ENCODE measurements at places on chromosomes 12 and 14.

DNA sequence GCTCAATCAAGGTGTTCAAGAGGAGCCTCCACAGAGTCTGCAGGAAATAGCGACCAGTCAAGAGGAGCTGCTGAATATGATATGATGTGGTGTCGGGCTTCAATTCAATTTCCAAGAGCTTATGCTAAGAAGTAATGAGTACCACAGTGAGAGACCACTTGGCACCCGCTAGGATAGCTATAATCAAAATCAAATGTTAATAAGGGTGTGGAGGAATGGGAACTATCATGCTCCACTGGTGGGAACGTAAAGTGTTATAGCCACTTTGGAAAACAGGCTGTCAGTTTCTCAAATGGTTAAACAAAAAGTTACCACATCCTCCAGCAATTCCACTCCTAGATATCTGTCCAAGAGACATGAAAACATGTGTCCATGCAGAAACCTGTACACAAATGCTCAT lies 6.7 kb downstream of the POLR3B start:
- DNase-seq: no peak

DNA sequence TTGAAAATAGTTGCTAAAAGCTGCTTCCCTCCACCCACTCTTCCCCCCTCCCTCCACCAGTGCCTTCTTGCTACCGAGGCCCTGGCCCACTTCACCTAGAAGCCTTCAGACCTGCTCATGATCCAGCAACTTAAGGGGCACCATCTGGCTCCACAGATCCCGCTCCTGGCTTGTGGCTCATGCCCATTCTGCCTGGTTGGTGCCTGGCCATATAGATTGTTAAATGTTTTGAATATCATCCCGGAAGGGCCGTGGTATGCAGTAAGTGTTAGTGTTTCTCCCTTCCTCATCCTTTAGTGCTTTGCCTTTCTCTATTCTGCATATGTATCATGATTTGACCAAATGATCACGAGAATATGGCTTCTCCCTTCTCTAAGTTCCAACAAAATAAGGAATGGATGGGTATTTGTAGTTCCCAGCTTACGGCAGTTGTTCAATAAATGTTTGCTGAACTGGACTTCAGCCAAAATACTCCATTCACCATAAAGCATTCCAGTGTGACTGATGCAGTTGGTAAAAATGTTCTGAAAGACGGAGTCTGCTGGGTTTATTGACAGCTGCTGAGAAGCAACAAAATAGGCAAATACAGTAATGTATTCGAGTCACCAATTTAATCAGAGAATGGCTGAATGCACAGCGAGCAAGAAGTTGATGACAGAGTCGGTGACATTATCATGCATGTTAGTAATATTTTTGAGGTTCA lies 30.7 kb downstream of the GRIP1 start:
- DNase-seq: no peak

GRCh38 chr14:101497684-101498525 lies 63.4 kb upstream of the DIO3 start:
- DNase-seq: no peak

DNA sequence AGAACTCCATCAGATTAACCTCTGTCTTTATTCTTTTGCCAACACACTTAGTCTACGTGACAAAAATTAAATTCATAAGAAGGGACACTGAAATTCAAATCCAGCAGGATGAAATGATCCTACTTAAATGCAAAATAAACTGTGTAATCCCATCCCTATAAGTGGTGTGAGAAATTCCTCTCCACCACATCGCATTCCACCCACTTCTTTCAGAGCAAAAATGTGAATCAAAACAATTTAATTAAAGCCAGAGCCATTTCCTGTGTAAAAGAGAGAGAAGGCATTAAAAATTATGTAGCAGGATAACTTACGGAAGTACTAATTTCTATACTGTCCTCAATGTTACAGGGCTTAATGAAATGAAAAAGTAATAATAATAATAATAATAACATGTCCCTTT lies 844.3 kb downstream of the GALC start:
- DNase-seq: no peak

DNA sequence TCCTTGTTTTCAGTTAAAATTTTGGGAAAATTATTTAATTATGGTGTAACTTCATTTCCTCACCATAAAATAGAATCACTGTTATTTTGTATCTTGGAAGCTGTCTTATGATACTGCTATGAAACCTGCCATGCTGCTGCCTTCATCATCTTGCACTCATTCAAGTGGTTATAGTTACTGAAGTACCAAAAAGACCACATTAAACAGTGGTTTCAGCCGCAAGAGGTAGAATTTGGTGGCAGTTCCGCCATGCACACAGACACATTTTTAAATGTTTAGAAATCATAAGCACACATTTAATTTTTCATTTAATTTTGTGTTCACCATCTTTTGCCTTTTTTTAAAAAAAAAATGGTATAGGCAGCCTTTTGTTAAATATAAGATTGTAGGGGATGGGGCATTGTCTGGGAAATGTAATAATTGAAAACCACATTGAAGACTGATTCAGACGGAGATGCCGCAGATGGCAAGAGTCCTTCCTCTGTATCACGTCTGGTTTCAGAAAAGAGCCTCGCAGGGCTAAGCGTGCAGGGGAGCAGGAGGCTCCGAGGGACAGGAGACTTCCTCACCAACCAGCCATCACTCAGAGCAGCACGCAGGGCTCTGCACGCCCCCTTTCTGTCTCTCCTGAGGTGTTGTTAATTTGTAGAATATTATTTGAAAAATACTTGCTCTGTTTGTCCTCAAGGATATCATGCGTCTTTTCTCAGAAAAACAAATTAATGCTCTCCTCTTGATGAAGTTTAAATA lies 115.2 kb upstream of the PELI2 start:
- DNase-seq: no peak

DNA sequence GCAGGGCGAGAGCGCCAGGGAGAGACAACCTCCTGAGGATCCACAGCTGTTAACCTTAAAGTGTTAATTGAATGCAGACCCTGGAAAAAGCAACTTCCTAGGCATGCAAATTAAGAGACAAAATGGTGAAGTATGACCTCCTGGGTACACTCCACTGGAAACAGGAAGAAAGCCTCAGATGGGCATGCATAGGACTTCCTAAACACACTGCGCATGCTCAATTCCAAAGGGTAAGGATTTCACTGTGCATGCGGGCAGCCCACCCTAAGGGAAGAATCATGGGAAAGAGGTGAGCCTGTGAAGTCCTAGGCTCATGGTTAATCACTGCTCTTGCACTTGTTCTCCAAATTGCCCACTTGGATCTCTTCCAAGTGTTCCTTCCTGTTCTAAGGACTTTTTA lies 80.5 kb upstream of the CAPRIN2 start:
- no peak for DNase-seq

GRCh38 chr12:46160101-46160980 lies 108.5 kb downstream of the SLC38A1 start:
- peak; percentile 22 for DNase-seq

DNA sequence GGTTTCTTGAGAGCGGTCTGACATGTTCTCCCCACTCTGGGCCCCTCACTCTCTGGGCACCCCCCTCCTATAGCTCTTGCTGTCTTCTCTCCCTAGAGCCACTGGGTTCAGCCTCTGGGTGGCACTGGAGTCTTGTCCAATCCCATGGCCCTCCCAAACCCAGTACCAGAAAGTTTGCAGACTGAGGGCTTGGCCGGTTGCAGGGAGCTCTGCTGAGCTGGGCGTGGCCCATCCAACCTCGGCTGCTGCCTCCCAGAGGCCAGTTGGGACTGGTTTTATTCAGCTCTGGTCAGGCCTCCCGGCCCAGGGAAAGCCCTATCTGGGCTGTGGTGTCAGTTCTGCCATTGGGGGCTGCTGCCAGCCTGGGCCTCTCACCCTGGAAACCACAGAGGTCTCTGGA lies 37.9 kb downstream of the ISCA2 start:
- DNase-seq: no peak

DNA sequence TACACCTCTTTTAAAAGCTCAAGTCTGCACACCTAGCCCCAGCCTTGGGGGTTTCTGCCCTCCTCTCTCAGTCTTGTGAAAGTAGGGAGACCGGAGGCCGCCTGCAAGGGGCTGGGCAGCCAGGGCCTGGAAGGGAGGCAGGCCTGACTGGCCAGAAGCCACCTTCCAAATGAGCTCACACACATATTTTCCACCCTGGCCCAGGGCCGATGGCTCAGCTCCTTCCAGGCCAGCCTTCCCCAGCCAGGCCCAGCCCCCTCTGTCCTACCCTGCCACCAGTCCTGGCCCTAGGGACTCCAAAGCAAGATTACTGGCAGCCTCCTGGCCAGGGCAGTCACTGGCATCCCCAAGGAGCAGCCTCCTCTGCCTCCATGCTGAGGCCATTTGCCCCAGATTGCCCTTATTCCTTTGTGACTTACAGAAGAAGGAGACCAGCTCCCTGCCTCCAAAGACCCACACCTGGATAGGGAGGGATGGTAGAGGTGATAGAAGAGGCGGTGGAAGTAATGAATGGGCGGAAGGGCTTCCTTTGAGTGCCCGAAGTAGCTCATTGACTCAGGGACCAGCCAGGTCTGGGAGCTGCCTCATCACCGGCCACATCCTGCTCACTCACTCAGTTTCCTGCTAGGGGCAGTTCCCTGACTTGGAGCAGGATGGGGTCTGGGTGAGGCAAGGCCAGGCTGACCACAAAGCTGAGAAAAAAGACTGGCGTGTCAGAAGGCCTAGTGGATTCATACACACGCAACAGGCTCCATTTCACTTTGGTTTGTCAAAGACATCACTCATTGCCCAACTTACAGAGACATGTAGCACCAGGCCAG lies 14.8 kb downstream of the MMP14 start:
- DNase-seq: peak; percentile 81

DNA sequence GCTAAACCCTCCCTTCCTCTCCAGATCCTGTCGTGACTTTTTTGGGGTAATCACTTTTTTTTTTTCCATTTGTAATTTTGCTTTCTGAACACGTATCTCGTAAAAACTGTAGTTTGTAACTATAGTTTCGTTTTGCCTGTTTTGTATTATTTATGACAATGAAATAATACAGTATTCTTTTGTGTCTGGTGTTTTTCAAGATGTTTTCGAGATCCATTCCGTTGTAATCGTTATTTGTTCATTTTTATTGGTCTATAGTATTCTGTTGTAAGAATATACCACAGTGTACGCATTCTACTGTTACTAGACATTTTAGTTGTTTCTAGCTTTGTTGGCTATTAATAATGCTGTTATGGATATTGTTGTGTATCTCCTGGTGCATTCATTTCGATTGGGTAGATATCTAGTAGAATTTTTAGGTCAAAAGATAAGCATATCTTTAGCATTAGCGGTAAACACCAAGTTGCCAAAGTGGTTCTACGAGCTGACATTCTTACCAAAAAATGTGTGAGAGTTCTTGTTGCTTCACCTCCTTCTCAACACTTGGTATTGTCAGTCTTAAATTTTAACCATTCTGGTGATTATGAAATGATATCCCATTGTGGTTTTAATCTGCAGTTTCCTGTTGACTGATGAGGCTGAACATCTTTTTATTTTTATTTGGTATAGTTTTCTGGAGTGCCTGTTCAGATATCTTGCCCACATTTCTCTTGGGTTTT lies 92.3 kb upstream of the EVL start:
- DNase-seq: no peak

GRCh38 chr14:89240414-89240813 lies 176.6 kb downstream of the FOXN3 start:
- no peak for DNase-seq

GRCh38 chr12:98698603-98699463 lies 53.7 kb downstream of the APAF1 start:
- DNase-seq: peak; percentile 24

Measured in non-pigmented ciliary epithelial cell (primary cell).